ENCODE measurements at places on chromosomes 5 and 9.

DNA sequence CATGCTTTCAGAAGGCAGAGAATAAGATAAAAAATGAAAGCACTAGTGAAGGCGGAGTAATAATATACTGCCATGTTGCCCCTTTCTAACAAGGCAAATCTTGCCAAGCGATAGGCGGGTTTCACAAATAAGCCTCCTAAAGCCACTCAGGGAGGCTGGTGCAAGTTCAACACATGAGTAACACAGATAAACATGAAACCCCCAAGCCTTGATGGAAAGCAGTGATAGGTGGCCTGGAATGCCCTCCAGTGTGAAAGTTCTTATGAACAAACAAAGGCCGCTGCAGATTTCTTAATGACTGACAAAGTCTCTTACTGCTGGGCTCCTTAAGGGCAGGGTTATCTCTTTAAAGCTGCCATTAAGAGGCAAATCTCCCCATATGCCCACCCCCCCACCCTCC lies 154.7 kb downstream of the ZDHHC21 start:
- no peak for DNase-seq

GRCh38 chr5:68385936-68386335 lies 170.4 kb downstream of the PIK3R1 start:
- DNase-seq: no peak

DNA sequence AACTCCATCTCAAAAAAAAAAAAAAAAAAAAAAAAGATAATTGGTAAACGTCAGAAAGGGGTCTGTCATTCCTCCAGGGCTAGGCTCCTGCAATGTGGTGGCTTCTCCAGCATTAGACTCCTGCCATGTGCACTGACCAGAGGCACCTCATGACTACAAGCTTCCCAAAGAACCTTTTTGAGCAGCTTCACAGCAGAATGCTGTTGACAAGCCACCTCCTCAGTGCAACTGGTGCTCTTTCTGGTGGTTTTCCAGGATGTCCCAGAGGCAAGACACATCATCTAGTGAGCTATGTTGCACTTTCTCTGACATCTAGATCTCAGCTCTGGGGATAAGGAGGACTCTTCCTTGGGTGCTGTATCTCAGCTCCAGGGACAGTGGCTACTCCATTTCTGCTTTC lies 11.6 kb downstream of the RPL37 start:
- DNase-seq: no peak

DNA sequence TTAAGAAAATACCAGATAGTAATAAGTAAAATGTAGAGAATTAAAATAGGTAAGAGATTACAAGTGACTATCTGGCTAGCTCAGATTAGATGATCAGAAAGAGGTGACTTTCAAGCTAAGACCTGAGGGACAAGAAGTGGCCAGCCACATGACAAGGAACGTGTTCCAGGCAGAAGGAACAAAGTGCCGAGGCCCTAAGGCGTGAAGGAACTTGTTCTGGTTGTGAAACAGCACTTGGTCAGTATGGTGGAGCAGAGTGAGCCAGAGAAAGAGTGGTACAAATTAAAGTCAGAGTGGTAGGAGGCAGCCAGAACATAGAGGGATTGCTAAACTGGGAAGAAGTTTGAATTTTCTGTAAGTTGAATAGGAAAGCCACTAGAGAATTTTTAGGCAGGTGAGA lies 73.6 kb downstream of the ADRB2 start:
- DNase-seq: no peak

- DNase-seq: no peak
Observed at GRCh38 chr9:93675336-93676150, 99.2 kb downstream of the PHF2 start.

DNA sequence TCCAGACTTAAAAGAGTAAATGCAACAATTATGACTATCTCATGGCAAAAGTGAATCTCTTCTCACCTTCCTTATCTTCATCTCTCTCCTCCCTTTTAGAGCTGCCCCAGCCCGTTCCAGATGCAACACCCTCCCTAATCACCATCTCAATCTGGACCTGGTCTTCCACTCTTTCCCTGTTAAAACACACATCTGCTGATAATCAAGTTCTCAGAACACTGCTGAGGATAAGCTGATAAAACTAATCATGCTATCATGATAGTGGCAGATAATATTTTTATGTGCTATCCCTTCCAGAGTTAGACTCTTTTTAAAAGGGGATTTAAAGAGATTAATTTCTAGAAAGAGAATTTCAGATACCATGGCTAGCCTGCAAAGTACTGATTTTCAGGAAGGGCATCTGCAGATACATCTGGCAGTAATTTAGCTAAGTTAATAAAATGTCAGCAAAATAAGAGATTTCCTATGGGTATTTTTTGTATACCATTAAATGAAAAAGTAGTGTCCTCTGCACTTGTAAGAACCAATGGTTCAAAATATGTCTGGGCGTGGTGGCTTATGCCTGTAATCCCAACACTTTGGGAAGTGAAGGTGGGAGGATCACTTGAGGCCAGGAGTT lies 17.2 kb downstream of the SGTB start:
- no peak for DNase-seq

GRCh38 chr9:137959641-137960411 lies 82.2 kb downstream of the CACNA1B start:
- DNase-seq: no peak

GRCh38 chr9:81581986-81582385 lies 107.4 kb downstream of the TLE1 start:
- no peak for DNase-seq

GRCh38 chr9:34403554-34404380 lies 27.1 kb upstream of the MYORG start:
- peak; percentile 63 for DNase-seq

DNA sequence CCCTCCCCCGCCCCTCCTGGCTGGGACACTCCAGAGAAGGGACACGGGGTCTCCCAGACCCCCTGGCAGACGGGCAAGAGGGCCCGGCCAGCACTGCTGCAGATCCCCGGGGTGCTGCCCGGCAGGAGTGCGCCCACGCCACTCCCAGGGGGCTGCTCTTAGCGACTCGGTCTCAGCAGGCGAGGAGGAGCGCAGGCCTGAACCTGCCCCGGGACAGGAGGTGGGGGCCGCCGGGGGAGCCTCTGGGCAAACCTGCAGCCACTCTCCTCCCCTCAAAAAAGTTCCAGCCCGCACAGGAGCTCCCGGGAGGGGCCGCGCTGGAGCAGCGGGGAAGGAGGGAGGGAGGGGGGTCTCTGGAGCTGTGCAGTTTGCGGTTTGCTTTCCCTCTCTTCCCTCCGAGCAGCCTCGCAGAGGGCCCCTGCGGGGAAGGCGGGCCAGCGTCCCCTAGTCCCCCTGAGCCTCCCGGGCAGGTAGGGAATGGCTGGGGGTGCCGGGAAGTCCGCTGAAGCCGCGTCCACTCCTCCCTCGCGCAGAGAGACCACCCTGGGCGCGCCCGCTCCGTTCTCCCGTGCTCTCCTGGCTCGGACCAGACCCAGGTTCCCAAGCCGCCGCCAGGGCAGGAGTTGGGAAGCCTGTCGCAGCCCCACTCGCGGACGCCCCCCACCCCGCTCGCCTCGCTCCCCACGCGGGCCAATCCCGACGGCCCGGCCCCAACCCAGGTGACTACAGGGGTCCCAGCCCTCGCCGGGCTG lies 44.2 kb downstream of the NACC2 start:
- DNase-seq: no peak

- DNase-seq: no peak
Observed at GRCh38 chr9:84990850-84991513, 321.5 kb downstream of the NTRK2 start.

- DNase-seq: peak; percentile 17
Observed at GRCh38 chr5:150672237-150672883, 11.3 kb downstream of the MYOZ3 start.

DNA sequence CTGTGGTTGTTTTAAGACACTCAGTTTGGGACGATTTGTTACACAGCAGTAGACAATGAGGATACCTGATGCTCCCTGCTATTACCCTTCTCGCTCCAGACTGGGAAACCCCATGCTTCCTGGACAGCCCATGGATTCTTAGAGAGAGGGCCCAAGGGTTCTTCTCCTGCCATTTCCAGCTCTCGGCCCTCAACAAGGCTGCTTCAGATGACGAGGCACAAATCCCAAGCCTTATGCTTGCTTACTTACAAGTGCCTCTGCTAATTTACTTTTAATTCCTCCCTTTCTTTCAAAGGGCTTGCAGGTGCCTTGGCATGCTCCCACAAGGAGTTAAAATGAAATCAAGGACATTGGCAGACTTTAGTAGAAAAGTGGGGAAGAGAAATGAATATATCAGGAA lies 79.4 kb downstream of the GADD45G start:
- DNase-seq: no peak

- DNase-seq: no peak
Observed at GRCh38 chr5:149782018-149782894, 52.1 kb downstream of the PPARGC1B start.

- no peak for DNase-seq
Observed at GRCh38 chr9:90898228-90898627, 96.6 kb downstream of the SYK start.

- no peak for DNase-seq
Observed at GRCh38 chr5:53331463-53331862, 149.0 kb upstream of the FST start.

DNA sequence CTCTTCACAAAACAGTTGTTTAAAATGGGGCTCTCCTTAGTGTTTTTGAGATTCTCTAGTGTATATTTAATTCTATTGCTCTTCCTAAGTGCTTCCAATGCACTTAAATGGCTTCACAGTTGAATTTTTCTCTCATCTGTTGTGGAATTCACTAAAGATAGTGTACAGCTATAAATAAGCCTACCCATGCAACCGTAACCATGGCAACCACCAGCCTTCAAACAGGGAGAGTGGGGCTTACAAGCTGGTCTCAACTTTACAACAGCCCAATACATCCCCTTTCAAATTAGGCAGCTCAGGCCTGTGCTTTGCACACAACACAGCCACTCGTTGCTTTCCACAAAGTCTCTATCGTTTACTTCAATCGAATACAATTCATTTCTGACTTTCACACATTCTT lies 144.0 kb upstream of the PLPPR1 start:
- no peak for DNase-seq

DNA sequence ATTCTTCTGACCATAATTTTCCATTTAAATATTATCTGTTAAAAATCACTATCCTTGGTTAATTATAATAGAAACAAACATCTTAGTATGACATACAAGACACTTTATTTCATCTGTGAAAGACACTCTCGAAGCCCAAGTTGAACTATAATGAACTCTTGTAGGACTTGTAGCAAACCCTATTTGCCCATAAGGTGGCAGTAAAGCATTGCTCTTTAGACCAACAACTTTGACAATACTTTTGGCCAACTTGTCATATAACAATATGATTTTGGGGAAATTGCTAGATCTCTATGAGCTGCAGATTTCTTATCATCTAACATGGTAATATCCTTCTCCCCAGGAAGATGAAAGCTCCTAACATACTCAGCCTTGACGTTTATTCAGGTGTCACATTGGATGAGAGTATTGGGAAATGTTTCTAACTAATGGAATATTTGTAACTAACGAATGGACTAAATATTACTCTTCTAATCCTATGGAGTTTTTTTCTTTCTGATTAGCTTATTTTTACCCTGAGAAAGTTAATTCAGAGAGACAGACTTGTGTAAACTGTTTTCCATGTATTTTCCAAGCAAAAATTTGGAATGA lies 11.0 kb downstream of the SPINK14 start:
- DNase-seq: no peak

- DNase-seq: no peak
Observed at GRCh38 chr9:122453677-122454135, 24.0 kb downstream of the OR1J1 start.

GRCh38 chr5:55338810-55339243 lies 31.0 kb downstream of the MTREX start:
- DNase-seq: peak; percentile 59

- no peak for DNase-seq
Observed at GRCh38 chr9:73125651-73126050, 26.0 kb upstream of the ANXA1 start.

- DNase-seq: no peak
Observed at GRCh38 chr5:40909264-40909663, at the start of gene C7. C7 (plus strand) TSS chr5:40909497; CDS start chr5:40909611, 114 bp downstream.

- no peak for DNase-seq
Observed at GRCh38 chr5:152147286-152147685, 222.6 kb upstream of the GLRA1 start.

GRCh38 chr9:118529210-118529609 lies 825.0 kb downstream of the TLR4 start:
- no peak for DNase-seq

DNA sequence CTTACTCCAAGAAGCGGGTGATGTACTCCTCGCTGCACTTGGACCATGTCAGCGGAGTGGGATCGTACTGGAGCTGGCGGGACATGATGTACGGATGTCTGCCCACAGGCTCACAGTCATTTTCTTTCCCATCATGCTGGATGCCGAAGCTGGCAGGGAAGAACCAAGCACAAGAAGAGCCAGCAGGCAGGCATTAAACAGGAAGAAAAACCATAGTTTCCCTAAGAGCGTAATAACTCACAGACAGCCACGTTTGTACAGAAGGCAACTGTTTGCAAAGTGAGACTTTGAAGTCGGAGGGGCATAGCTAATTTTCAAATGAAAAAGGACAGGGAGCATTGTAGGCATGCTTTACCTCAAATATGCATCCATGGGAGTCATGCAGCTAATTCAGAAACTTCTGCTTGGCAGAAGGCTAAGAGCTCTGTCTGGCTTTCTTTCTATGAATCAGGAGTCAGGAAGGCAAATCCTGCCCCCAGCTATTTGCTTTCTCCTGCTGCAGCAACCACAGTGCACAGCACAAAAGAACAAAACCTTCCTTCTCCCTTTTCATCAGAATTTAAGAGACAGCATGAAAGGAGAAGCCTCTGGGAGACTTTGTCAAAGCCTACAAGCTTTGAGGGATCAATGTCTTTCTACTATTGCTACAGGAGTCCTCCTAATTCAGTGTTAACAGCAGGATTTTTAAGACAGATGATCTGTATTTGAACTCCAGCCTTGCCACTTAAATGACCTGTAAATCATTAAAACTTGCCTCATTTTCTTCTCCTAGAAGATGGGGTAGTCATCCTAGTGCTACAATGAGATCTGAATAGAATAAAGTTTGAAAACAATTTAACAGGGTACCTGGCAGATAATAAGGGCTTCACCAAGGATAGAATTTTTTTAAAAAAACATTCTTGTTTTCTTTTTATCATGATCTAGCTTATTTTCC lies 209.1 kb downstream of the TARS1 start:
- no peak for DNase-seq

GRCh38 chr5:2532809-2533208 lies 218.7 kb downstream of the IRX2 start:
- DNase-seq: no peak

DNA sequence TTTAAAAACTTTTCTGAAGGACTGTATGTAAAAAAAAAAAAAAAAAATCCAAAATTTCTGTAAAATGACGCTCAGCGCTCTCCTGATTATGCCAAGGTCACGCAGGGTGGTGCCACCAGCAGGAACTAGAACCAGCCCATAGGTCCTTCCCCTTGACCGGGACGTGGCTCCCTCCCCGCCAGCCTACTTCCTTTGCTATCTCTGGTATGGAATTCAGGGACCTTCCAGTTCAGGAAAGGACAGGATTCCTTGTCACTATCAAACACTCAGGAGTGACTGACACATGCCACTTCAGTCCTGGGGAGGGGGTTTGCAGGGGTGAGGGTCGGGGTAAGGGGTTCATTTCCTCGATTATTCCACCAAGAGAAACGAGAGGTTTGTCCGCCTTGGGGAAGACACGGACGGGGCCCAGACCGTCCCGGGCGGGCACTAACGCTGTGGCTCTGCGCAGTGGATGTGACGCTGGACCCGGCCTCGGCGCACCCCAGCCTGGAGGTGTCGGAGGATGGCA lies 18.8 kb downstream of the BTNL9 start:
- no peak for DNase-seq
